PC-3 (cell line): ENCODE measurements at places on chromosomes 7 and 10. TPM values are rescaled to one million over a fixed set of nuclear protein-coding genes. Genes with fewer than 3 reads are reported as not detected.

INHBA gene
- total RNA-seq, result 55.3 and 70.1 TPM in 2 replicates

DMBT1 gene
- total RNA-seq, result 0.62 and 1.2 TPM in 2 replicates

STK32C gene
- 28.3 and 34.7 TPM in 2 replicates for total RNA-seq

CACNB2 gene
- total RNA-seq, result 0.07 TPM in 1 of 2 replicates, not detected in the other
